ENCODE measurements at places on chromosomes 7 and 10. TPM values are rescaled to one million over a fixed set of nuclear protein-coding genes. Genes with fewer than 3 reads are reported as not detected.

- DNase-seq, result peak; percentile 99
These were observed at the start of gene POR for GRCh38 chr7:75914655-75915415. Gene POR (plus strand): TSS chr7:75915155. CDS start chr7:75954002, 38,847 bp downstream.

DNA sequence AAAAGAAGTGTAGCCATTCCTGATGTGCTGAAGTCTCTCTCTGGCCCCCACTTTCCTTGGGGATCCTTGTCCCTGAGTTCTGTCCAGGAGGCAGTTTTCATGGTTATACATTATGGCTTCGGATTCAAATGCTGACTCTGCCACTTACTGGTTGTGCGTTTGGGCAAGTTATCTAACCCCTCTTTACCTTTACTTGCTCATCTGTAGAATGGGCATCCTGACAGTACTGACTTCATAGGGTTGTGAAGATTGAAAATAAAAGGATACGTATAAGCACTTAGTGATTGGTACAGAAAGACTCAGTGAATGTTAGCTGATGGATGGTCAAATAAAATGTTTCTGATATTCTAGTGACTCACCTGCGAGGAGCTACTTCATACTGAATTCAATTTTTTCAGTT lies 65.1 kb downstream of the TACR2 start:
- no peak for DNase-seq

Gene ARHGAP21
- polyA plus RNA-seq, result 4.5 TPM

Gene CC2D2B
- 0.70 TPM for polyA plus RNA-seq

Gene SPAG6
- 0.17 TPM for polyA plus RNA-seq

DNA sequence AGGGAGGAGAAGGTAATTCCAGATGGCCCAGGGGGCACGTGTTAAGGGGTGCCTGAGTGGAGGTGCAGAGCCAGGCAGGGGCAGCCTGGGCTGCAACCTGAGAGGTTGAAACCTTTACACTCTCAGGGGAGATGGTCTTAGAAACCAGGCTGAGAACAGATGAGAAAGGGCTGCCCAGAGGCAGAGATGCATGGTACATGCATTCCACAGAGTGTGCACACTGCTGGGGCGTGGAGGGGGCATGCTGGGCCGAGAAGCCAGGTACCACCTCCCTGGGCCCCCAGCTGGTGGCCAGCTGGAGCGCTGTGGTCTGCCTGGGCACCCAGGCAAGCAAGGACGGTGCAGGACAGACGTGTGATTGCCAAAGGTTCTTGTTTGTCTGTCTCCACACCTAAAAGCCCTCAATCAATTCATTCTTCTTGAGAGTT lies 14.1 kb upstream of the CSGALNACT2 start:
- no peak for DNase-seq

Gene TSC22D4
- polyA plus RNA-seq, result 55.5 TPM

Gene MRLN
- not detected for polyA plus RNA-seq

Gene ENTPD7
- 0.74 TPM for polyA plus RNA-seq

Gene NEURL1
- 0.57 TPM for polyA plus RNA-seq

GRCh38 chr7:107027208-107027607 lies 17.3 kb upstream of the PRKAR2B start:
- no peak for DNase-seq

DNA sequence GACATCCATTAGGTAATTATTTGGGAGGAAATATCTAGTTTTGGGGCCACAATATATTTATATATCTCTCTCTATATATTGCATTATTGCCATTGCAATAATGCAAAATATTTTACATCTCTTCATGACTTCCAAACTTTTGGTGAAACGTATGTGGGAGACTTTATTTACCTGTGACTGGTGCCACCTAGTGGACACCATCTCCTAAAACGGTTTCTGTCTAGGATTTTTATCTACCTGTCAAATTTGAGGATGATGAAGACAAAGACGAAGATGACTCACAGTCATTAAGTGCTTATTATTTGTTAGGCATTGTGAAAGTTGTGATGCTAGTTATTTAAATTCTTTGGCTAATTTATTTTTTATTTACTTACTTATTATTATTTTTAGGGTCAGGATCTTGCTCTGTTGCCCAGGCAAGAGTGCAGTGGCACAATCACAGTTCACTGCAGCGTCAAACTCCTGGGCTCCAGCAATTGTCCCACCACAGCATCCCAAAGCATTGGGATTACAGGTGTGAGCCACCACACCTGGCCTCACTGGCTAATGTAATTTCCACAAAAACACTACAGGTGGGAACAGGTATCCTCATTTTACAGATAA lies 18.7 kb upstream of the CBLL1 start:
- DNase-seq, result peak; percentile 76

GRCh38 chr7:88243345-88243909 lies 23.6 kb upstream of the SRI start:
- DNase-seq, result peak; percentile 10

DNA sequence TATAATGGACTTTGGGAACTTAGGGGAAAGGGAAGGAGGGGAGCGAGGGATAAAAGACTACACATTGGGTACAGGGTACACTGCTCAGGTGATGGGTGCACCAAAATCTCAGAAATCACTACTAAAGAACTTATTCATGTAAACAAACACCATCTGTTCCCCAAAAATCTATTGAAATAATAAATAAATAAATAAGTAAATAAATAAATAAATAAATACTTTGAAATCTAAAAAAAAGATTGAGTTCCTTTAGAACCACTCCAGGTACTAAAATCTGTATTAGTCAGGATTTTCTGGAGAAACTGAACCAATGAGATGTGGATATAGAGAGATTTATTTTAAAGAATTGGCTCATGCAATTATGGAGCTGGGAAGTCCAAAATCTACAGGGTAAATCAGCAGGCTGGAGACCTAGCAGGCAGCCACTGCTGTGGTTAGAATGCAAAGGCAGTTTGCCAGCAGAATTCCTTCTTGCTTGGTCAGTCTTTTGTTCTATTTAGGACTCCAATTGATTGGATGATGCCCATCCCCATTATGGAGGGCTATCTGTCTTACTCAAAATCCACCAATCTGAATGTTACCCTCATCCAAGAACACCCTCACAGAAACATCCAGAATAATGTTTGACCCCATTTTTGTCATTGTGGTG lies 8.9 kb downstream of the IGFBP1 start:
- DNase-seq, result no peak

- DNase-seq, result no peak
These were observed 91.3 kb downstream of the PDGFA start for GRCh38 chr7:428387-428786.

DNA sequence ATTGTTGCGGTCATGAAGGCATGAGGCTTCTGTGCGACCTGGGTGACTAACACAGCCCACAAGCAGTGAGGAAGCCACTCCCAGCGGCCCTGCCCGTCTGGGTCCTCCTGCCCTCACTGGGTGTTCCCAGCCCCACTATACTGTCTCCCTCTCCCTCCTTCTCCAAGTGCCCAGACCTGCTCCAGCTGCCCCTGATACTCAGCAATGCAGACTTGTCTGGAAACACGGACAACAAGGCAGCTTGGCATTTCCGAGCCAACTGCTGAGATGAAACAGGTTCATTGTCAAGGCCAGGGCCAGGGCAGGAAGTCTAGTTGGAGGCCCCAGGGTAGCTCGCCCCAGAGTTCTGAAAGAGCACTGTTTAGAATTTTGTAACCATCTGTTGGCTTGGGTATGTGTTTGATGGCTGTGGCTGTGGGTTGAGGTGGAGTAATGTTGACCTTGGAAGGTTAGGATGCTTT lies 95.7 kb downstream of the RBM20 start:
- no peak for DNase-seq

GRCh38 chr7:99374111-99375064 lies at the start of gene ARPC1B:
Gene ARPC1B (plus strand): TSS chr7:99374730. CDS start chr7:99385715, 10,985 bp downstream.
- DNase-seq, result peak; percentile 90

- no peak for DNase-seq
These were observed 281.7 kb downstream of the BBS9 start for GRCh38 chr7:33411020-33411419.

- DNase-seq, result no peak
These were observed 46.1 kb upstream of the MTPN start for GRCh38 chr7:136023134-136023869.

Gene GIMAP6
- 0.45 TPM for polyA plus RNA-seq

Measured in B cell (primary cell).